Sciatic nerve (tissue), 2 donors: ENCODE measurements at places on chromosomes 5 and 9. TPM values are rescaled to one million over a fixed set of nuclear protein-coding genes. Genes with fewer than 3 reads are reported as not detected.

TBC1D9B gene
- total RNA-seq = 132 TPM

GRCh38 chr9:92189782-92190535, 74.7 kb upstream of the SPTLC1 start:
- DNase-seq = no peak

SH3PXD2B gene
- total RNA-seq = 39.5 TPM

DNA sequence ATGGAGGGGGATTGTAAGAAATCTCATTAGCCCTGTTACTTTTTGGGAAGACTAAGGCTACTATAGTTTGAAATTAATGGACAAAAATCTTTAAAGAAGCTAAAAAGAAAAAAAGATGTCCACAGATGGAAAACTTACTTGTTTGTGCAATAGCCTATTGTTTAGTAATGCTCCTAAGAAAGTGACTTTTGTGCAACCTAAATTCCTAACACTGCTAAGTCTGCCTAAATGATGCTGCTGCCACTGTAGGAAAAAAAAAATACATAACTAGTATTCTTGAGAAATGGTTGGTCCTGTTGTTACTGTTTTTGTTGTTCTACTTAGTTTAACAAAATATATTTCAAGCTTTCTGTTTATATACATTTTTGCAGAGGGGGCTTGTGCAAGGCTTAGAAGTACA, 108.2 kb upstream of the NR3C1 start:
- DNase-seq = no peak

- no peak for DNase-seq
Observed at GRCh38 chr5:79640571-79641055, 28.4 kb downstream of the TENT2 start.
